ENCODE measurements at places on chromosomes 16 and 17.

- DNase-seq, result no peak
These were observed 65.8 kb upstream of the SMIM36 start for GRCh38 chr17:55576996-55577586.

GRCh38 chr16:68644296-68644695, 814 bp upstream of the CDH3 start:
- DNase-seq, result no peak

DNA sequence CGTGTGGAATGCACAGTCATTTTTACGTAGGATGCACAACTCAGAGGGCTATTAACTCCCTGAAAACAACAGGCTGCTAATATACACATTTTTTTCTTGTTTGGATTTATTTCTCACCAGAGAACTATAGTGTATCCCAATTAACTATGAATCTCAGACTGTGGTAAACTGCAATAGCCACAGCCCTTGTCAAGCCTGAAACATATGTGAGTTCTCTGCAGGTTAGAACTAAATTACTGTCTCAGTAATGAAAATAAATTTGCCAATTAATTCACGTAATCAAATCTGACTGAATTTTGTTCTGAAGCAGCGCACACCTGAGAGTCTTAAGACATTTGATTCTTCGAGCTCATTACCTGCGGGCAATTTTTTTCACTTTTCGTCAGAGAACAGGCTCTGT, 318.6 kb downstream of the PMP22 start:
- no peak for DNase-seq

DNA sequence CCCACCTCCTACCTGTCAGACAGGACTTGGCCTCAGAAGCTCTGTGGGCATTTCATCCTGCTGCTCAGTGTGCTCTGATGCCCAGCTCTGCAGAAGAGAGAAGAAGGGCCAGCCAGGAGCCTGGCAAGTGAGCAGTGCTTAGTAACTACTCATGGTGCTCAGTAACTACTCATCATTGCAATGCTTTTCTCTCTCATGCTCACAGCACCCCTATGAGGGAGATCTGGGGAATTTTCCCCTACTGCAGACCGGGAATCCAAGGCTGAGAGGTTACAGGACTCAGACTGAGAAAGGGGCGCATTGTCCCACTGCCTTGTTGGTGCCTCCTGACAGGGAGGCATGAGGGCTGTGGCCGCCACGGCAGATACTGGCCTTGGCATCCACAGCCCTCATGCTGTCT, 261.1 kb downstream of the C16orf95 start:
- DNase-seq, result no peak

DNA sequence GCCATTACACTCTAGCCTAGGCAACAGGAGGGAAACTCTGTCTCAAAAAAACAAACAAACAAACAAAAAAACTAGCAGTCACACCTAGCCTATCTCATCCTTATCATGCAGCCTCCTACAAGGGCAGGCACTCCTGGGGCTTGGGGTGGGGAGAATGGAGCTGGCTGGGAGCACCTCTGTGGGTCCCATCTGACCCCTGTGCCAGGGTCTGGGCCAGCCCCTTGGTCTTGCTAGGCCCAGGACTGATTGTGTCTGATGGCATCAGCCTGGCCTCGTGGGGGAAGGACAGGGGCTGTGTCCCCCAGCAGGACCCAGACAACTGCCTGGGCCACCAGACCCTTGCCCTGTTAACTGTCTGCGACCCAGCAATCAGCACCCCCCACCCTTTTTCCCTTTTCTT, 49.8 kb downstream of the SREBF1 start:
- no peak for DNase-seq

GRCh38 chr17:82492643-82493225, 26.8 kb upstream of the FOXK2 start:
- DNase-seq, result no peak

DNA sequence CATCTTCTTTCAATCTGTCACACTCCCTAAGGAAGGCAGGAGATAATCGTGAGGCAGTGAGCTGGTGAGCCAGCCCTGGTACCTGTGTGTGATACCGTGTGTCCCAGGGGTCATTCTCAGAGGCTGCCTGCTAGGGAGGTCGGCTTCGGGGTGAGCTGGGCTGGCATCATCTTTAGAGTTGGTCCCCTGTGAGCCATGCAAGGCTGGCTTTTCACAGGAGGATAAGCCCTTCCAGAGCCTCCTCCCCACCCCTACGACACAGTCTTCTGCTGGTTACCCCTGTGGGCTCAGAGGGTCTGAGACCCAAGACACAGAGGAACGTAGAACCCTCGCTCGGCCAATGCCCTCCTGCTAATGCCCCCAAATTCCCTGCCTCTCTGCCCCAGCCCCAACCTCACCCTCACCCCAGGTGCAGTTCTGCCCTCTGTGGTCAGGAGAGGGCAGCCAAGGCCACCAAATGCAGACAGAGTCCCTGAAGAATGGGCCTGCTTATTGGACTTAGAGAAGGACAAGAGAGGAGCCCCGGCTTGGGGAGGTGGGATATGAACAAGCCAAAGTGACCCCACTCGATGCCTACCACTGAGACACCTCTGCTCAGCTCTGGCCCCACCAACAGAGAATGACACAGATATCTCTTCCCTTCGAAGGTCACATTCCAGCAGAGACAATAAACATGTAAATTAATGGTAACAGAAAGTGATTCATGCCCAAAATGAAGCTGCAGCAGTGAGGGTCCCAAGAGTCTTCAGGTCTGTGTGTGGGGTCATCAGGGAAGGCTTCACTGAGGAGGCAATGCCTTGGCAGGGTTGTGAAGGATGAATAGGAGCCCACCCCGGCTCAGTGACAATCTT, 80.8 kb upstream of the CCL1 start:
- DNase-seq, result no peak

- no peak for DNase-seq
These were observed 4.4 kb upstream of the OR1F1 start for GRCh38 chr16:3183445-3184139.

GRCh38 chr16:65463652-65464260, 341.9 kb upstream of the CDH11 start:
- no peak for DNase-seq

GRCh38 chr17:17626151-17626805, 34.8 kb upstream of the PEMT start:
- no peak for DNase-seq

DNA sequence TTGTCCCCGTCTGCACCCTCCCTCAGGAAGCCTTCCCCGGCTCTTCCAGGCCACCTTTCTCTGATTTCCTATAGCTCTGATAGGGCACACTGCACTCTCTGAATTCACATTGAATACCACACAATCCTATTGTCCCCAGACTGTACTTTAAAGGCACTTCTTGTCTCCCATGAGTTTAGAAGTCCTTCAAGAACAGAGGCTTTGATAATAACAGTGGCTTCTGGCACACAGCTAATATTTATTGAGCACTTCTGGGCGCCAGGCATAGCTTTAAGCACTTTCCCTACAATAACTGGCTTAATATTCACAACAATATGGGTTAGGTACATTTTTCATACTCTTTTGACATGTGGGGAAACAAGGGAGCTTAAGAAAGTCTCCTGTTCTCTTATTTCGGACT, 169.7 kb upstream of the IRX6 start:
- no peak for DNase-seq

GRCh38 chr16:50744881-50745280, 3.0 kb downstream of the CYLD start:
- no peak for DNase-seq

DNA sequence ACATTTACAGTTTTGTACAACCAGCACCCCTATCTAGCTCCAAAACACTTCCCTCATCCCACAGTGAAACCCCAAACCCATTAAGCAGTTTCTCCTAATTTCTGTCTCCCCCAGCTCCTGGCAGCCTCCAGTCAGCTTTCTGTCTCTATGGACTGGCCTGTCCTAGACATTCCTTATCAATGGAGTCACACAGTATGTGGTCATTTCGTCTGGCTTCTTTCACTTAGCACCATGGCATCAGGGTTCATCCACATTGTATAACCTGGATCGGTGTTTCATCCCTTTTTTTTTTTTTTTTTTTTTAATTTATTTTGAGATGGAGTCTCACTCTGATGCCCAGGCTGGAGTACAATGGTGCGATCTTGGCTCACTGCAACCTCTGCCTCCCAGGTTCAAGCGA, 68.5 kb downstream of the ZDHHC7 start:
- no peak for DNase-seq
